Fibroblast of villous mesenchyme (primary cell): ENCODE measurements at places on chromosomes 16 and 17. TPM values are rescaled to one million over a fixed set of nuclear protein-coding genes. Genes with fewer than 3 reads are reported as not detected.

SOX9 gene
- total RNA-seq = 1.3 and 1.7 TPM in 2 replicates

DUSP3 gene
- total RNA-seq = 79.6 and 95.9 TPM in 2 replicates

DNASE1L2 gene
- 0.64 and 0.86 TPM in 2 replicates for total RNA-seq

CIBAR2 gene
- not detected in 2 replicates for total RNA-seq

HOXB4 gene
- 1.7 and 1.9 TPM in 2 replicates for total RNA-seq

RNF43 gene
- not detected in 2 replicates for total RNA-seq

ARL5C gene
- not detected in 2 replicates for total RNA-seq

GRIN2C gene
- total RNA-seq = under 0.01 and 0.32 TPM in 2 replicates

TRIM65 gene
- 21.9 and 22.5 TPM in 2 replicates for total RNA-seq

HAPSTR1 gene
- 86.8 and 87.0 TPM in 2 replicates for total RNA-seq
